ENCODE measurements at places on chromosomes 4 and X. TPM values are rescaled to one million over a fixed set of nuclear protein-coding genes. Genes with fewer than 3 reads are reported as not detected.

- no peak overlapping the region for H3K27ac ChIP-seq
- no peak overlapping the region for H3K4me3 ChIP-seq
- H3K4me1 ChIP-seq = no peaks in the 10 kb centered on the region
- no peaks in the 10 kb centered on the region for H3K36me3 ChIP-seq
Measured at GRCh38 chrX:119618439-119618838, 12.2 kb upstream of the NKRF start.

- no peaks in the 10 kb centered on the region for H3K27me3 ChIP-seq
- no peaks in the 10 kb centered on the region for H3K36me3 ChIP-seq
- no peak for DNase-seq
- H3K27ac ChIP-seq = no peak overlapping the region
Measured at GRCh38 chr4:62923783-62924182, 1485.5 kb downstream of the TECRL start.

GRCh38 chr4:56767567-56767966 is 53.9 kb downstream of the SPINK2 start:
- no peak overlapping the region for H3K27ac ChIP-seq
- no peaks in the 10 kb centered on the region for H3K27me3 ChIP-seq
- DNase-seq = no peak
- no peaks in the 10 kb centered on the region for H3K4me1 ChIP-seq
- no peaks in the 10 kb centered on the region for H3K36me3 ChIP-seq

DNA sequence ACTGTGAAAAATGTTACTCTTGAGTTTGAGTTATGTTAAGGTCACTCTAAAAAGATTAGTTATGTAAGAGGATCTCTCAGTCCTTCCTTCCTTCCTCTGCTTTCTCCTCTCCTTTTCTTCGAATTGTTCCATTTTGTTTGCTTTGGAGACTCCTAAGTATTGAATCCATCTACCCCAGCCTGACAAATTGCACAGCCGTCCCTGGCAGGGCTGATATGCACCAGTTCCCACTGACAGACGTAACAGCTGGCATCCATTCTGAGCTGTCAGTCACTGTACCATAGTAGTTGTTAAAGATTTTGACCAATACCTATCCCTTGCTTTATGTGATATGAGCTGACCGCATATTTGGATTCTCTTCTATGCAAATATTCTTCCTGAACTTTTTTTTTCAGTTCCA is 210.7 kb upstream of the IGFBP7 start:
- H3K27me3 ChIP-seq = no peaks in the 10 kb centered on the region
- no peaks in the 10 kb centered on the region for H3K4me1 ChIP-seq
- no peak for DNase-seq
- H3K36me3 ChIP-seq = no peaks in the 10 kb centered on the region
- no peak overlapping the region for H3K27ac ChIP-seq

- no peak for DNase-seq
- H3K4me1 ChIP-seq = peaks cover 10% of the 10 kb centered on the region
- H3K4me3 ChIP-seq = no peak overlapping the region
- H3K27me3 ChIP-seq = no peaks in the 10 kb centered on the region
Measured at GRCh38 chr4:158811704-158812103, 42.9 kb downstream of the FNIP2 start.

- H3K27ac ChIP-seq = no peak overlapping the region
- H3K36me3 ChIP-seq = no peaks in the 10 kb centered on the region
- H3K4me3 ChIP-seq = no peak overlapping the region
- no peak for DNase-seq
Measured at GRCh38 chr4:147954850-147955249, 223.0 kb downstream of the ARHGAP10 start.

- no peaks in the 10 kb centered on the region for H3K36me3 ChIP-seq
- H3K4me1 ChIP-seq = no peaks in the 10 kb centered on the region
- no peak for DNase-seq
- no peak overlapping the region for H3K4me3 ChIP-seq
Measured at GRCh38 chr4:189304167-189304566, 636.5 kb upstream of the FRG1 start.

DNA sequence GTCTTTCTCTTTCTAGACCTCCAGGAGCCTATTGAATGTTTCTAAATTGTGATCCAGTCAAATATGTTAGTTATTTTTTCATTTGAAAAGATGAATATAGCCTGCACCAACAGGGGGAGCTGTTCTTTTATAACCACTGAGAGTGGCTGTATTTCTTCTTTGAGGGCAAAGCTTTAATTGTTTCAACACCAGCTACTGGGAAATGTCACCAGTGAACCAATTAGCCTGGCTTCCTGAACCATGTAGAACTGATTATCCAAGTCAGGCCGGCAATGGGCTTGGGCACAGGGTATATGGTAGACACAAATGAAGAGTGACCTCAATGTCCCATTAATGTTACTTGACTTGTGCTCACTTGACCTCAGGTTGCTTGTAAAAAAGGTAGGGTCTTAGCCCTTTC is 4.8 kb upstream of the DAPP1 start:
- no peak overlapping the region for H3K4me3 ChIP-seq
- peak; percentile 15 for DNase-seq
- H3K27ac ChIP-seq = no peak overlapping the region
- H3K36me3 ChIP-seq = no peaks in the 10 kb centered on the region
- H3K27me3 ChIP-seq = no peaks in the 10 kb centered on the region

DNA sequence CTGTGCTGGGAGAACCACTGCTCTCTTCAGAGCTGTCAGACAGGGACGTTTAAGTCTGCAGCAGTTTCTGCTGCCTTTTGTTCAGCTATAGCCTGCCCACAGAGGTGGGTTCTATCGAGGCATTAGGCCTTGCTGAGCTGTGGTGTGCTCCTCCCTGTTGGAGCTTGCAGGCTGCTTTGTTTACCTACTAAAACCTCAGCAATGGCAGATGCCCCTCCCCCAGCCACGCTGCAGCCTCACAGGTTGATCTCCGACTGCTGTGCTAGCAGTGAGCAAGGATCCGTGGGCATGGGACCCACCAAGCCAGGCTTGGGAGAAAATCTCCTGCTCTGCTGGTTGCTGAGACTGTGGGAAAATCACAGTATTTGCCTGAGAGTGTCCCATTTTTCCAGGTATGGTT is 133.8 kb upstream of the UBQLN2 start:
- H3K36me3 ChIP-seq = no peaks in the 10 kb centered on the region
- no peak overlapping the region for H3K4me3 ChIP-seq
- H3K27ac ChIP-seq = no peak overlapping the region

GRCh38 chrX:15314472-15314871 is 968 bp downstream of the ASB11 start:
- H3K36me3 ChIP-seq = no peaks in the 10 kb centered on the region
- no peak for DNase-seq
- no peak overlapping the region for H3K27ac ChIP-seq
- no peaks in the 10 kb centered on the region for H3K27me3 ChIP-seq
- H3K4me1 ChIP-seq = no peaks in the 10 kb centered on the region

- no peaks in the 10 kb centered on the region for H3K4me1 ChIP-seq
- H3K36me3 ChIP-seq = no peaks in the 10 kb centered on the region
- no peak for DNase-seq
- no peak overlapping the region for H3K4me3 ChIP-seq
Measured at GRCh38 chr4:38600575-38600974, 63.4 kb upstream of the KLF3 start.

GRCh38 chr4:61522312-61522711 is 322.2 kb downstream of the ADGRL3 start:
- H3K36me3 ChIP-seq = no peaks in the 10 kb centered on the region
- no peaks in the 10 kb centered on the region for H3K4me1 ChIP-seq

GRCh38 chrX:38968344-38969216 is 167.3 kb downstream of the MID1IP1 start:
- no peak overlapping the region for H3K4me3 ChIP-seq
- H3K27me3 ChIP-seq = no peaks in the 10 kb centered on the region
- no peak overlapping the region for H3K27ac ChIP-seq
- H3K4me1 ChIP-seq = no peaks in the 10 kb centered on the region
- no peaks in the 10 kb centered on the region for H3K36me3 ChIP-seq
- DNase-seq = no peak

DNA sequence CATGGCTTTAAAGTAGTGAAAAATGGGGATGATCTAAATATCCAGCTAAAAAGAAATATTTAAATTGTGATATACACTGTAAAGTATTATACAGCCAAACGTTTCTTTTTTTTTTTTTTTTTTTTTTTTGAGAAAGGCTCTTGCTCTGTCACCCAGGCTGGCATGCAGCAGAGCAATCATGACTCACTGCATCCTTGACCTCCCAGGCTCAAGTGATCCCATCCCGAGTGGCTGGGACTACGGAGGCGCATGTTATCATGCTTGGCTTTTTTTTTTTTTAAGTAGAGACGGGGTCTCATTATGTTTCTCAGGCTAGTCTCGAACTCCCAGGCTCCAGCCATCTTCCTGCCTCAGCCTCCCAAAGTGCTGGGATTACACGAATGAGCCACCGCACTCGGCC is 17.1 kb downstream of the SMIM14 start:
- H3K4me3 ChIP-seq = no peak overlapping the region
- H3K27me3 ChIP-seq = no peaks in the 10 kb centered on the region
- H3K4me1 ChIP-seq = no peaks in the 10 kb centered on the region
- no peak overlapping the region for H3K27ac ChIP-seq

DNA sequence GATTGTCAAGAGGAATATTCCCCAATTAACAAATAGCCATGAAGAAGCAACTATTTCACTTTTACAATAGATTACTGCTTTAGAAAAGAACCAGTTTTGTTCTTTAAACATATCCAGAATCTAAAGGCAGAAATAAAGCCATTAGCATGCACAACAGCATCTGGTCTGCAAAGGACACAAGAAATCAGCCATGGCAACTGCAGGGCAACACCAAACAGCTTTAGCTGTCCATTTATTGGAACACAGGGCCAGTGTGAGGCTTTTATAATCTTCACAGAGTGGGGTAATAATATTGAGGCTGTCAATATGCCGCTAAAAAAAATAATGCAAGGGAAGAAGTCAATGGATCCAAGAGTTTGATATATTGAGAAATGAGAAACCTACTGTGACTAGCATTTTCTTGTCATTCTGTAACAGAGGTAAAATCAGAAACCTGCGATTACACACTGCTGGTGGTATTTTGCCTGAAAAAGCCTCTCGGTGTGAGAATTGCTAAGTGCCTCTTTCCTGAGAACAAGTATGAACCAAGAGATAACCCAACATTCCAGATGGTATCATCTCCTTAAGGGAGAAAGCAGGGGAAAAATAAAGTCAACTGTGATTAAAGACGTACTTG is 2.7 kb upstream of the BANK1 start:
- no peaks in the 10 kb centered on the region for H3K4me1 ChIP-seq
- no peak for DNase-seq
- H3K4me3 ChIP-seq = no peak overlapping the region
- H3K36me3 ChIP-seq = no peaks in the 10 kb centered on the region

DNA sequence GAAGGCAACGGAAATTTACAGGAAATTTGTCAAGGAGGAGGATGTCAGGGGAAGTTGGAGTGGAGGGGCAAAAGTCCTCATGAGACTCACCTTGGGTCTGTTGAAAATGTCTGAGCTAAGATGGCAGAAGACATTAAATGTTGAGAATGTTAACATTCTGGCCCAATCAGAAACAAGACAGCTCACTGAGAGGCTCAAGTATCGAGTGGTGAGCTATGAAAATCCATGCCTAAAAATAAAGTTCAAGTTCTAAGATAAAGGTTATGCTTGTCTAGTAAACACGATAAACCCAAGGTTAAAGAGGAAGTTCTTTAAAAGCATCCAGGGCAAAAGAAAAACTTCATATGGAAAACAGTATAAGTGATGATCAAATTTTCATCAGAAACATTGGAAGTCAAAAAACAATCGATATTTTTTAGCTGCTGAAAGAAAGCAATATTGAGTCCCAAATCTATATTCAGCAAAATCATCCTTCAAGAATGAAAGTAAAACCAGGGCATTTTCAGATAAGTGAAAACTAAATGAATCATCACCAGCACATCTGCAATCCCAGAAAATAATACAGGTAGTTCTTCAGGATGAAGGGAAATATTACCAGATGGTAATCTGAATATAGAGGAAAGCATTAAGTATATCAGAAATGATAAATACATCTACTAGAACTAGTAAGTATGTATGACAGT is 462.4 kb downstream of the TLL1 start:
- no peak for DNase-seq
- no peak overlapping the region for H3K27ac ChIP-seq
- H3K36me3 ChIP-seq = no peaks in the 10 kb centered on the region
- H3K27me3 ChIP-seq = no peaks in the 10 kb centered on the region
- H3K4me3 ChIP-seq = no peak overlapping the region
- no peaks in the 10 kb centered on the region for H3K4me1 ChIP-seq

DNA sequence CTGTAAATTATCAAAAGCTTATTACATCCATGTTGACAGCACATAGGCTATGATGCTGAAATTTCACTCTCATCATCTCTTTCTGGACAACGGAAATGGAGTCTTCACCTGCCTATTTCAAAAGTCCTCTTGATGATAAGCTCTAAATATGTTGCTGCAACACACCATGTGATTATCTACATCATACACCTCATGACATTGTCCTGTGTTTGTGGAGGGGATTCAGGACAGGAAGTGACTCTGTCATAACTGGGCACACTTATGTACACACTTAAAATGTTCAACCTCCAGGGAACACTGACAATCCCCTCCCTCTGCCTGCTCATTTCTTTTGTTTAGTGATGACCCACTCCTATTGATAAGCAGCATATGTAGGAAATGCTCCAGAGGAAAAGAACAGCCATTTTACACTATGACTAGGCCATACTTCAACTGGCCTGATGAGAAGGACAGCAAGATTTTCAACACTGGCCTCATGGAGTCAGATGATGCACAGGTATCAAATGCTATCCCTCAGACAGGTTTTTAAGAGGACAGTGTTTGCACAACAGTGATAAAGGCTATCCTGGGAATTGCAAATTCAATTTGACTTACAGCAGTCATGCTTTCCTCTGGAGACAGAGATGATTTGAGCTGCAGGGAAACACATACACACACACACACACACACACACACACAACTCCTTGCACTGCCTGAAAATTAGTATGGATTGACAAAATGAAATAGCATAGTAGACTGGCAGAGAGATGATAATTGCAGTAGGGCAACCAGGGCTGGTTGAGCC is 163.3 kb upstream of the RASGEF1B start:
- no peaks in the 10 kb centered on the region for H3K4me1 ChIP-seq
- DNase-seq = no peak
- no peak overlapping the region for H3K4me3 ChIP-seq
- no peak overlapping the region for H3K27ac ChIP-seq
- no peaks in the 10 kb centered on the region for H3K27me3 ChIP-seq

DNA sequence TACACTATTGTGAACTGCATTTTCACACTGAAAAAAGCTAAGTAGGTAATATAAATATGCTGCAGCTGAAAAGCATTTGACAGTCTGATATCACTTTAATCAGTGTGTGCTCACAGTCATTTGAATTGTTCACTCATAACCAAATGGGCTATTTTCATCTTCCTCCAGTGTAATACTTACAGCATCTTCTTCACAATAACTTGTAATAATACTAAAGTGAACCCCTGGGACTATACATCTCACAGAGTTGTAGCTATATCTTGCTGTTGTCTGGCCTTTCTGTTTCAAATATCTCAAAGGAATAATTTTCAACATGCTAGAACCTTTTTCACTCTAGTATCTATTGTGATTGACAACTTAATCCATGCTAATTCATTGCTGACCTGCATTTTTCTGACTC is 66.8 kb upstream of the GALNTL6 start:
- no peaks in the 10 kb centered on the region for H3K27me3 ChIP-seq
- no peak for DNase-seq
- H3K4me1 ChIP-seq = no peaks in the 10 kb centered on the region
- H3K27ac ChIP-seq = no peak overlapping the region

The TRAM1L1 gene
- 9.5 TPM for total RNA-seq

The STOX2 gene
- 14.9 TPM for total RNA-seq

The XK gene
- total RNA-seq = 2.6 TPM

The IL21 gene
- total RNA-seq = not detected

The TLR3 gene
- total RNA-seq = 5.2 TPM

The SUV39H1 gene
- 7.4 TPM for total RNA-seq

Measured in prostate gland (tissue), 2 donors.